ENCODE measurements at places on chromosomes 1 and 21. TPM values are rescaled to one million over a fixed set of nuclear protein-coding genes. Genes with fewer than 3 reads are reported as not detected.

- no peak for DNase-seq
Measured at GRCh38 chr1:54287801-54288211, 87.8 kb downstream of the MRPL37 start.

DNA sequence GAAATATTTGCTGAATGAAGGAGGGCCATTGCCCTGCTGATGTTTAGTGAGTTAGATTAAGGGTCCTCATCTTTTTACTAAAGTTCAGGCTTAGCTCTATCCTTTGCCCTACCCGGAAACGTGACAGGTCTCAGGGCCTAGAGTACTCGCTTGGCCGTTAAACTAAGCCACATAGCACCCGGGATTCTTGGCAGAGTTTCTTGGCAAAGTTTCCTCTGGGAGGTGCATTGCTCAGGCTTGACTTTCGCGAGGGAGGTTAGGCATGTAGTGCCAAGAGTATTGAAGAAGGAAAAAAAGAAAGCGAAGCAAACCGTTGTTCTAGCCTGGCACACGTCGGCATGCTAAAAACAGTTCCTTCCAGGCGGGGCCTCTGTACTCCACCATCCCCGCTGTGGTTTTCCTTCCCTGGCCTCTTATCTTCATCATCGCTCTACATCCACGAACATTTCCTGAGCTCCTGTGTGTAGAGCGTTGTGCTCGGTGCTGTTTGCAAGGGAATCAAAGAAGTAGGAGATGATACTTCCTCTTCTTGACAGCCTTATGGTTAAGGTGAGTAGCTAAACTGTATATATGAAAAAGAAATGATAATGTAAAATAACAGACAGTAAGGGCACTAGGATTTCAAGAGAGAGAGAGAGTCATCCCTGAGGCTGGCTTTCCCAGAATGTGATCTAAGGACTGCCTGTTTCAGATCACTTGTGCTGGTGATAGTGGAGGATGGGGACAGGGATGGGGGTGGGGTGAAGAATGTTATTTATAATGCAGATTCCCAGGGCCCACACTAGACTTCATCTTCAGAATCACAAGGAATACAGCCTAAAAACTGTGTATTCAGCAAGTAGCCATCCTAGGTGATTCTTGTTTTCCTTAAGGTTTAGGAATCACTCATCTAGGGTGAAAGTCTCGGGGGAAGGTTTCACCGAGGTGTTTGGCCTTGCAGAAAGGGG, 18.8 kb downstream of the RNF220 start:
- no peak for DNase-seq

GRCh38 chr21:44364151-44365053, 11.0 kb downstream of the TRPM2 start:
- no peak for DNase-seq

DNA sequence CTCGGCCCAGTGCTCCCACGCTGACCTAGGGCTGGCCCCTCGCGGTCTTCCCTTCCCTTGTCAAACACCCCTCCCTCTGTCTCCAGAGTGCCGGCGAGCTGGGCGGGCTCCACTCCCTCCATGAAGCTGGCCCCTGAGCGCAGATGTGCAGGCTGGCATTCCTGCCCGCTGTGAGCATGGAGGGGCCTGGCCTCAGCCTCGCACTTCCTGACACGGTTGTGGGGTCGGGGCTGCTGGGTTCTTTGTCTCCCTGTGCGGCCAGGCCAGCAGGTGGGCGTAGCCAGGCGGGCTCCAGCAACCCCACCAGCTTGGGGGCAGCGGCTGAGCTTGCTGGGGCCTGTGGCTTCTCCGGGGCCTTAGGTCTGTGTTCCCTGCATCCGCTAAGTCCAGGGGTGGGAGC, 14.2 kb upstream of the PEX10 start:
- DNase-seq, result no peak

GRCh38 chr1:22078133-22078532, 25.6 kb downstream of the CDC42 start:
- no peak for DNase-seq

- DNase-seq, result peak; percentile 28
Measured at GRCh38 chr1:162627662-162628296, 4.5 kb upstream of the DDR2 start.

The LIN28A gene
- total RNA-seq, result not detected

The PPFIA4 gene
- not detected for total RNA-seq
